ENCODE measurements at places on chromosomes 6 and 20.

DNA sequence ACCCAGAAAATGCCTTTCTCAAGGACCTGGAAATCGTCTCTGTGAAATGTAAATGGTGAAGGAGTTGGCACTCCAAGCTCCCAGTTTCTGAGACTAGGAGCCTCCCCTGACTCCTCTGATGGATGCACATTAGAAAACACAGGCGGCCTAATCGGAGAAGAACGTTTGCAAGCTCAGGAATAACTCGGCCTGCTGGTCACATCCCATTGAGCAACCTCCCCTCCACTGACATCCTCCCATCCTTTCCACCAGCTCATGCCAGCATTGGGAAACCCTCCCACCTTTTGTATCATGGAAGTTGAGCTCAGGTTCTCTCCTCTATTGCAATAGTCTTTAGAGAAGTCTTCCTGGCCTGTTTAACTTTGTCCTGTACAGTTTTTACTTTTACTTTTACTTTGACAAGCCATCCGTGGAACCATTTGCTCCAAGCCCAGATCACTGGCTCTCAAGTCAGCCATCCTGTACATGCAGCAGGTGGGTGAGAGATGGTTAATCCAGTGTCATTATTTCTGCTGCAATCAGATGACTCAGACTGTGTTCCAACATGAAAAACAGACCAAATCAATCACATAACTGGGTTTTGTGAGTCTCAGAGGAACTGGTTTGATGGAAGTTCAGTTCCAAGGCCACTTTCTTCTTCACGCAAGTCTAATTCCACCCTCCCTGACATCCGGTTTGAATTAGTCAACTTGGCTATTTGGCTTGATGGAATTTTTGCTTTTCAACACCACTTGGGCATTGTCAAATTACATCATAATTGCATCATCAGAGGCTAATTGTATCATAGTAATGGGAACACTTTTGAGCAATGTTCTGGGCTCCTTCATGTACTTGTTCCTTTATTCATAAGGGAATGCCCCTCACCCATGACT lies 619.4 kb upstream of the CDH4 start:
- DNase-seq = no peak

GRCh38 chr20:46870041-46870440 lies 24.6 kb upstream of the EYA2 start:
- DNase-seq = no peak

DNA sequence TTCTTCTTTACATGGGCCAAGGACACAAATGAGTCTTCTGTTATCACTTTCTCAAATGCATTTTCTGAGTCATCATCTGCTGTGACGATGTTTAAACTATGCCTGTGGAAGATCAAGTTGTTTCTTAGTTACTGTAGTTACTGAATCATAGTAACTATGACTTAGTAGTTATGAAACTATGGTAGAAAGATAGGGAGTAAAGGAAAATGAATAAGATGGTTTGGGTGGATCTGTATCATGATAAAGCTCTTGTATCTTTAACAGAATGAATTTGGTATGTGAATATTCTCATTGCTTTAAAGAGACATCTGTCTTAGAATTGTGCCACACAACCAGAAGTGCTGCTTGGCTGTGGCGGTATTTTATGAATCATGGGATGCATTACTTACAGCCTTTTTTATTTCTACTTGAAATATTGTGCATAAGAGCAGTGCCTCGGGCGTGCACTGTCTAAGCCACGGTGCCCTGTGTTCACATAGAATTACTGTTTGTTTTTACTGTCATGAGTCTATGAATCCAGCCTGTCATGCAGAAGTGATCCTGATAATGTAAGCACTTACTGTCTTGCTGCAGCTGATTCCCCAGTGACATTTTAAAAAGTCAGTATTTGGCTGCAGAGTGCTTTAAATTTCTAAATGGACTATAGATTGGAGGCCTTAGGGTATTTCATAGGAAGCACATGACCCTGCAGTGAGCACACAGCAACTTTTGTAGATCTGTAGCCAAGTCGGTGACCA lies 215.2 kb downstream of the TMEM242 start:
- DNase-seq = no peak

- no peak for DNase-seq
Measured at GRCh38 chr6:144435602-144436426, 150.7 kb downstream of the UTRN start.

- DNase-seq = no peak
Measured at GRCh38 chr6:115914098-115914497, 146.6 kb downstream of the FRK start.

DNA sequence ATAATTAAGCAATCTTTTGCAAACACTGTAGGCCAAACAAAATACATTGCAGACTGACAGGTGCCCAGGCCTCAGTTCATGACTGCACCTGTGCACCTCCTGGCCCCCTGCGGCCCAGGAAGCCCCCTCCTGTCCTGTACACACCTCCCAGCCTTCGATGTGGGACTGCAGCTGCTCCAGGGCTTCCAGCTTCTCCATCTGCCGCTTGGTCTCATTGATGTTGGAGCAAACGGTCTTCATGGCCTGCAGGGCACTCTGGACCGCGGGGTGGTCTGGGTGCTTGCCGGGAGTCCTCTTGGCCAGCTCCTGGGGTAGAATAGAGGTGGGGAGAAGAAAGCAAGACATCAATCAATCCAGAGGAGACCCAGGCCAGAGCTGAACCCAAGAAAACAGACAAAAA lies 119.7 kb downstream of the PREX1 start:
- no peak for DNase-seq

DNA sequence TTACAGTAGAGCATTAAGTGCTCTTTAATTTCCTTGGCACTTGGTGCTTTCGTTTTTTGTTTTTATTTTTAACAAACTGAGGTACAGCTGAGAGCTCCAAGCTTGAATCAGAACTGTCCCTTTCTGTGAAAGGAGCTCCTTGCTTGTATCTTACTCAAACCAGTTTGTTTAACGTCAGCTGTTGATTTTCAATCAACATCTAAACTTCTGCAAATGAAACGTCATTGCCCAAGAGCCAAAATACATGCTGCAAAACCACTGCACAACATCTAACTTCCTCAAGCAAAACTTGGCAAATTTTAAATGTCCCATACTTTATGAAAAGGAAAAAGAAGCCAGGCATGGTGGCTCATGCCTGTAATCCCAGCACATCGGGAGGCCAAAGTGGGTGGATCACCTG lies 15.2 kb downstream of the VNN2 start:
- no peak for DNase-seq

Data from activated CD8-positive, alpha-beta memory T cell treated with anti-CD3 and anti-CD28 coated beads, Interleukin-2, amount 10 ng/mL, durations not matched to agents 7 days and 5 days (primary cell).